ENCODE measurements at places on chromosomes 5 and 9. TPM values are rescaled to one million over a fixed set of nuclear protein-coding genes. Genes with fewer than 3 reads are reported as not detected.

Gene AGXT2
- total RNA-seq, result not detected

Gene PLAA
- 36.8 TPM for total RNA-seq

Gene TMEM174
- total RNA-seq, result not detected

GRCh38 chr9:36165826-36166167 is 3.4 kb upstream of the CCIN start:
- no peak for DNase-seq

GRCh38 chr9:36486933-36487481 is 85.7 kb upstream of the MELK start:
- peak; percentile 92 for DNase-seq

GRCh38 chr9:122372856-122373845 is 2.3 kb downstream of the PTGS1 start:
- DNase-seq, result peak; percentile 83

DNA sequence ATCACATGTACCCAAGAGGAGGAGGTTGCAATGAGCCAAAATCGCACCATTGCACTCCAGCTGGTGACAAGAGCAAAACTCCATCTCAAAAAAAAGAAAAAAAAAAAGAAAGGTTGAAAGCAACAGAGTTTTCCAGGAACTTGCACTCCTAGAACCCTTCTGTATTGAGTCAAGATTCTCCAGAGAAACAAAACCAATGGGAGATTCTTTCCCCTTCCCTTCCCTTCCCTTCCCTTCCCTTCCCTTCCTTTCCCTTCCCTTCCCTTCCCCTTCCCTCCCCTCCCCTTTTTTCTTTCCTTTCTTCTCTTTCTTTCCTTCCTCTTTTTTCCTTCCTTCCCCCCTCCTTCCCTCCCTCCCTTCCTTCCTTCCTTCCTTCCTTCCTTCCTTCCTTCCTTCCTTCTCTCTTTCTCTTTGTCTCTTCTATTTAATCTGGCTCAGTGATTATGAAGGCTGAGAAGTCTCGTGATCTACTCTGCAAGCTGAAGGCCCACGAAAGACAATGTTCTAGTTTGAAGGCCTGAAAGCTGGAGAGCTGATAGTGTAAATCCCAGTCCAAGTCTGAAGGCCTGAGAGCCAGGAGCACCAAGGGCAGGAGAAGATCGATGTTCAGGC is 59.6 kb upstream of the CNTLN start:
- DNase-seq, result no peak

DNA sequence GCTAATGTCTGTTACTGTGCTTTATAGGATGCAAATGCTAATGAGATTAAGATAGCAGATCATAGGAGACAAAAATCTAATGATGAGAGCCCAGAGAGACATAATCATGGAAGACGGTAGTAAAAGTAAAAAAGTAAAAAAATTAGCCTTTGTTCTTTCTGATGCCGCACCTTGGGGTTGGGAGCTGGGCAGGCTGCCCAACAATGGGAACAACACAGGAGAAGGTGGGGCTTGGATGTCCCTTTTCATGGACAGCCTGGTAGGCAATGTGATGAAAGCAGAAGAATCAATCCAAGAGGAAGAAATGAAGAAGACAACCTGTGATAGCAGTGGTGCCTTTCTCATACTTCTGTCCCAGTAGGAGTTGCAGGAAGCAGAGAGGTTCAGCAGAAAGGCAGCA is 57.2 kb downstream of the RAB14 start:
- no peak for DNase-seq

- no peak for DNase-seq
Observed at GRCh38 chr5:115577329-115577728, 24.9 kb downstream of the TICAM2 start.
